Left renal pelvis (tissue), 4 donors: ENCODE measurements at places on chromosomes 13 and 19.

GRCh38 chr13:31930901-31931522 is 100.6 kb upstream of the FRY start:
- no peak for DNase-seq

- DNase-seq, result no peak
These were observed 70.9 kb upstream of the WASF3 start for GRCh38 chr13:26486550-26486949.

DNA sequence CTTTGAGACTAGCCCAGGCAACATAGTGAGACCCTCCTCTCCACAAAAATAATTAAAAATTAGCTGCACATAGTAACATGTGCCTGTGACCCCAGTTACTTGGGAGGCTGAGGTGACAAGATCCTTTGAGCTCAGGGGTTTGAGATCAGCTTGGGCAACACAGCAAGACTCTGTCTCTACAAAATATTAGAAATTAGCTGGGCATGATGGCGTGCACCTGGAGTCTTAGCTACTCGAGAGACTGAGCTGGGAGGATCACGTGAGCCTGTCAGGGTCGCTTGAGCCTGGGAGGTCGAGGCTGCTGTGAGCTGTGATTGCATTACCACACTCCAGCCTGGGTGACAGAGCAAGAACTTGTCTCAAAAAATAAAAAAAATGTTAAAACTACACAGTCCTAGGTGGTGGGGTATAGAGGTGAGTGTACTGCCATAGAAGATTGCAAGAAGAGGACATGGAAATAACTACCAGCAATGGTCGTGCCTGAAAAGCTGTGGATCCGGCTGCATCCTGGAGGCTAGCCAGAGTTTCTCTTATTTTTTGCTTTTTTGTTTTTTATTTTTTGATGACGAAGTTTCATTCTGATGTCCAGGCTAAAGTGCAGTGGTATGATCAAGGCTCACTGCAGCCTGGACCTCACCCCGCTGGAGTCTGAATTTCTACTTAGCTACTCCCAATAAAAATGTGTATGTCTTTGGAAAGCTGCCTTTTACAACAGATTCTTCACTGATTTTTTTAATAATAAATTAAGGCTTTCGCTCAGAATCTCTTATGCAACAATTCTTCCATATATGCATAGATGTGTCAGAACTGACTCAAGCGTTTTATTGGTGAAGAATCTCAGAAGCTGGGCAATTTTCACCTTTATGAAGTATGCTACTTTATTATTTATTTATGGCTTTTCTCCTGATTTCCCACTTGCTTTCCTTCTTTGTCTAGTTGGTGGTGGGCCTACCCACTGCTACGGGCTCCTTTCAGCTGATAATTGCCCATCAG is 393.8 kb downstream of the TSHZ3 start:
- no peak for DNase-seq

GRCh38 chr19:31266731-31267130 is 82.5 kb downstream of the TSHZ3 start:
- no peak for DNase-seq

DNA sequence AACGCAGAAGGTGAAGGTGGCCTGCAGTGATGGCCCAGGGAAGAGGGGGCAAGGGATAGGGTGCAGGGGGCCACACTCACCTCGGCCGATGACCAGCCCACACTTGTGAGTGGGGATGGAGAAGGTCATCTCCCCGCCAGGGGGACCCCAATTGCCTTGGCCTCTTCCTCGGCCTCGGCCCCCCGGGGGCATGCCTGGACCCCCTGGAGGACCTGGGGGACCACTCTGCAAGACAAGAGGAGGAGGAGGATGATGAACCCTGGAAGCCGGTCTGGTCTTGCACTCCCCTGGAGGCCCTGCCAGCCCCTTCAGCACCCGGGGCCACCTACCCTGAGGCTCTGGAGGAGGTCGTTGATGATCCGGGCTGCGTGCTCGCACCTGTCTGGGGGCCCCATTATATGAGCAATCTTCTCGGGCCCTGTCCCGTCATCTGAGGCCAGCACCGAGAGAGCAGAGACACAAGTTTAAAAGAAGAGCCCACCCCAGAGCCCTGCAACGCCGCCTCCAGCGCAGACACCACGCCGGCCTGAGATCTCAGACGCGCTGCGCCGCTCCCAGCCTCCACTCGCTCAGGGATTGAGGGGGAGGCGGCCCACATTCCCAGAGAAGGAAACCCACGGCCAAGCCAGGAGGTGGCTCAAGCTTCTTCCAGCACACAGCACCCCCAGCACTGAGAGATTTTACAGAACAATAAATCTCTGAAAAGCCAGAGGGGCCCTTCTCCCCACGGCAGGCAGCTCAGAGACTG is 7.8 kb downstream of the KHSRP start:
- no peak for DNase-seq

GRCh38 chr13:71242201-71242600 is 624.8 kb downstream of the DACH1 start:
- DNase-seq, result no peak

DNA sequence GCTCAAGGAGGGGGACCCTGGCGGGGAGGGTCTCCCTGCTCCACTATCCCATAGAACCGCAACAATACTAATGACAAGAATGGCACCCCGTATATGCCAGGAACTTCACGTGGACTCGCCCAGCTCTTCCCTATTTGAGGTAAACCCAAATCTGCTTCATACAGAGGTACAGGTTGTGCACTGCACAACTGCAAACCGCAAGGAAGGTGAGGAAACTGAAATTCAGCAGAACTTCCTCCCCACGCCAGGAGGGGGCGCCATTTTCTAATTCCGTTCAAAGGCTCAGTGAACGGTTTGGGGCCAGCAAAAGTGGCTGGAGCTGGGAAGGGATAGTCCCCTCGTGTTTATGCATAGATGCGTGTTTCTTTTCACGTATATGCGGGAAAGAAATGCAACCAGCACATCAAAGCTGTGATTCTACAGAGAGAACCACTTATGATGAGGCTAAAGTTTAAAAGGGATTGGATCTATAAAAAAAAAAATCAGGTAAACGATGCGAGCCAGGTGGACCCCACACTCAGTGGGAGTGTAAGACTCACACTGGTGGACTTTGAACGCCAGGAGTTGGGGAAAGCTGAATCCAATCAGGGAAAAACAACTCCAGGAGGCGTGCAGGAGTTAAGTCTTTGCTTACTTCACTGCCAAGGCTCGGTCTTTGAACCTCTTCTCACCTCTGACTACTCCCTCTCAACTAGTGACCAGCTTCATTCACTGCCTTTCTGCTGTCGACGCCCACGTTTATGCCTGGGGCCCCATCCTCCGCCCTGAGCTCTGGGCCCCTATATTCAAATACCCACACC is 20.3 kb downstream of the C19orf81 start:
- DNase-seq, result no peak

DNA sequence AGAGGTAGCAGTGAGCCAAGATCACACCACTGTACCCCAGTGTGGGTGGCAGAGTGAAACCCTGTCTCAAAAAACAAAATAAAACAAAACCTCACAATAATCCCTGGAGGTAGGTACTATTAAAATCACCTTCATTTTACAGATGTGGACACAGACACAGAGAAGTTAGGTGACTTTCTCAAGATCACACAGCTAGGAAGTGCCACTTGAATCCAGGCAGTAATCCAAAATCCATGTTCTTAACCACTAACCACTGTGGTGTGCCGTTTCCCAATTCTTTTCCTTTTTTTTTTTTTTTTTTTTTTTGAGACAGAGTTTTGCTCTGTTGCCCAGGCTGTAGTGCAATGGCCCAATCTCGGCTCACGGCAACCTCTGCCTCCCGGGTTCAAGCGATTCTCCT is 9.0 kb downstream of the PPP1R14A start:
- DNase-seq, result no peak

DNA sequence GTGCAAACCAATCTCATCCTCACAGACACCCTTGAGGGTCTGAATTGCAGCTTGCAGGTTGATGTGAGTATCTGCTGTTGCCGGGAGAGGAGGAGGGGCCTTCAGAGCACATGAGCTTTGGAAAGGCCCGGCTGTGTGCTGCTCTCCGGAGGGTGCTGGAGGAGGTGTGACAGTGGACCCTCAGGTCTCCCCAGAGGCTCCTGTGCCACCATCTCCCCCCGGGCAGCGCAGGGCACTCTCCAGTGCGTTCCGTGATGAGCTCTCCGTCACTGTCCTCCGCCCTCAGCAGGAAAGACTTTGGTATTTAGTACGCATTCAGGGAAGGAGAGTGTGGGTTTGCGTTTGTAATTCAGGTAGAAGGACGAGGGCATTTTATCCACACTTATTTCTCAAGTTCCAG is 20.0 kb downstream of the LAMP1 start:
- DNase-seq, result no peak

- no peak for DNase-seq
These were observed 3.2 kb downstream of the LMNB2 start for GRCh38 chr19:2453431-2454025.

GRCh38 chr19:1039646-1040475 is at the start of gene ABCA7:
Gene ABCA7 (plus strand): TSS chr19:1040107. CDS start chr19:1041362, 1,255 bp downstream.
- DNase-seq, result peak; percentile 93

- no peak for DNase-seq
These were observed 17.8 kb upstream of the ZNF730 start for GRCh38 chr19:23098988-23099387.

GRCh38 chr13:33004511-33004910 is 11.7 kb upstream of the KL start:
- DNase-seq, result no peak

DNA sequence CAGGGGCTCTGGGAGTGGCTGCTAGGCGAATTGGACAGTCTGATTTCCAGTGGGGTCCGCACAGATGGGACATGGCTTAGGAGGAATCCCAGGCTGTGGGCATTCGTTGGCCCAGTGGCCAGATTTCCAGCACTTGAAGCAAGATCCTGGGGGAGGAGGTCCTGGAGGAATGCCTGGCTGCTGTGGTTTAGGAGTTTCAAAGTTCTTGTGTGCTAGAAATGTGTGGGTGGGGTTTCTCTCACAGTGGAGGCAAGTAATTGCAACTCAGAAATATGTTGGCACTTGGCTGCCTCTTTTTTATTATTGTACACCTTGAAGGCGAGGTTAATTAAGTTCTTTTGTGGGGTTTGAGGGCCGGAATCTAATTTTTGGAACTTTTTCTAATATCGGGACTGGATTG is 17.1 kb downstream of the IGFL3 start:
- no peak for DNase-seq
